ENCODE measurements at places on chromosomes 11 and 22.

DNA sequence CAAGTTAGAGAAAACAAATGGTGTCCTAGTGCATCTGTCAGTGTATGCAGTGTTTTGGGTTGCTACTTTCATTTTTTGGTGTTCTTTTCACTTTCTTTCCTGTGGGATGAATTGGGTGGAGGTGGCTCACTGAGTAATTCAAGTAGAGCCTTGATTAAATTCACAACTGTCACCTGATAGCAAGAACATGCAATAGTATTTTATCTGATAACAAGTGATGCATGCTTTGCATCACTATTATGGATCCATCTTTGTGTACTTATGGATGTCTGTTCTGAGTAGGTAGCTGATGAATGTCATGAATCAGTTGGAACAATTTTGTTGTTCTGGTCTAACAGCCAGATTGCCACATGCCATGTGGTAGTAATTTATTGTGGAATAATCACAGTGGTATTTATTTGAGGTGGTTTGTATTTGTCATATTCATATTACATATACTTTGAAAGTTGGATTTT lies 87.5 kb downstream of the DDX10 start:
- DNase-seq = no peak

- DNase-seq = no peak
Observed at GRCh38 chr22:46057246-46058090, 80.5 kb upstream of the WNT7B start.

DNA sequence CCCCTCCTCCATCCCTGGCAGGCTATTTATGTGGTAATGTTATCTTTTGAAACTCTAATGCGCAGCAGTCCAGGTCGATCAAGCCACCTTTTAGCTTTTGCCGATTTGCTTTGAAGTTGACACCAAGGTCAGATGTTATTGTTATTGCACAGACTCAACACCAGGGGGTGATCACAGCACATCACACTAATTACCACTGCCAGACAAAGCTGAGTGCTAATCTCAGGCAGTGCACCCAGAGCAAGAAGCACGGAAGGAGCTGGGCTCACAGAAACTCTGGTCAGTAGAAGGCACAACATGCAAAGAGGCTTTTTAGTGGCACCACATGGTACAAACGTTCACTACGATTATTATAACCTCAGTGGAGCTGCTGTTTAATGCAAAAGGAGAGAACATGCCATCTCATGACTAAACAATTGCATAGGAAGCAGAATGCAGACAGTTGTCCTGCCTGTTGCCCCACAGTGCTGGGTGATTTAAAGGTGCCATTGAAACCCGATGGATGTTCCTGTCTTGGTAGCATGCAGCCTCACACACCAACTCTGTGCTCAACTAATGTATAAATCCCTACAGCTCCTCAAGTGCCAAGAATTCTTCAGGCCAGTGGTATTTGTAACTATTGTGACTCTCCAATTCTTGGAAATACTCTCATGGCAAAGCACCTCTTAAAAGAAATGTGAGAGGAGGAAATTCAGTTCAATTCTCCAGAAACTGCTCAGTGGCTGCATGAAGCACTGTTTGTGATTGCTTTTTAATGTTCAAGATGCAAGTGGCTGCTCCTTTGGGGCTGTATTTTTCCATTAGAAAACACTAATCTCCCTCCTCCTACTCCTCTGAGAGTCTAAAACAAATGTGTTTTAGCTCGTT lies 353.9 kb upstream of the DDI1 start:
- DNase-seq = peak; percentile 41

DNA sequence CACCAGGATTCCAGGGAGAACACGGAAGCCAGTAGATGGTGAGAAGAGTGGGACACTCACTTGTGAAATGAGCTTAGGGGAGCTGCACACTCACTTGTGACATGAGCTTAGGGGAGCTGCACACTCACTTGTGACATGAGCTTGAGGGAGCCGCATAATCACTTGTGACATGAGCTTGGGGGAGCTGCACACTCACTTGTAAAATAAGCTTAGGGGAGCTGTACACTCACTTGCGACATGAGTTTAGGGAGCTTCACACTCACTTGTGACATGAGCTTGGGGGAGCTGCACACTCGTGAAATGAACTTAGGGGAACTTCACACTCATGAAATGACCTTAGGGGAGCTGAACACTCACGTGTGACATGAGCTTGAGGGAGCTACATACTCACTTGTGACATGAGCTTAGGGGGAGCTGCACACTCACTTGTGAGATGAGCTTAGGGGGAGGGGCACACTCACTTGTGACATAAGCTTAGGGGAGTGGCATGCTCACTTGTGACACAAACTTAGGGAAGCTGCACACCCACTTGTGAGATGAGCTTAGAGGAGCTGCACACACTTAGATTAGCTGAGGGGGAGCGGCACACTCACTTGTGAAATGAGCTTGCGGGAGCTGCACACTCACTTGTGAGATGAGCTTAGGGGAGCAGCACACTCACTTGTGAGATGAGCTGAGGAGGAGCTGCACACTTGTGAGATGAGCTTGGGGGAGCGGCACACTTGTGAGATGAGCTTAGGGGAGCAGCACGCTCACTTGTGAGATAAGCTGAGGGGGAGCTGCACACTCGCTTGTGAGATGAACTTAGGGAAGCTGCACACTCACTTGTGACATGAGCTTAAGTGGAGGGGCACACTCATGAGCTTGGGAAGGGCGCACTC lies 59.0 kb downstream of the NCAPD3 start:
- DNase-seq = no peak

- peak; percentile 25 for DNase-seq
Observed at GRCh38 chr22:30485362-30485988, 13.7 kb upstream of the SEC14L3 start.

- DNase-seq = peak; percentile 92
Observed at GRCh38 chr11:128467610-128468041, 119.7 kb downstream of the ETS1 start.

DNA sequence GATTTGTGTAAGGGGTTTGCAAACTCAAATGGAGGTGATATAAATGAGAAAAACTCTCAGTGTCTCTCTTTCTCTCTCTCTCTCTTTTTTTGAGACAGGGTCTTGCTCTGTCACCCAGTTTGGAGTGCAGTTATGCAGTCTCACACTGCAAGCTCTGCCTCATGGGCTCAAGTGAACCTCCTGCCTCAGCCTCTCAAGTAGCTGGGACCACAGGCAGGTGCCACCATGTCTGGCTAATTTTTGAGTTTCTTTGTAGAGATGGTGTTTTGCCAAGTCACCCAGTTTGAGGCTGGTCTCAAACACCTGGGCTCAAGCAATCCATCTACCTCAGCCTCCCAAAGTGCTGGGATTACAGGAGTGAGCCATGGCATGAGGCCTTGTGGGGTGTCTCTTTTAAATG lies 2.9 kb downstream of the BIRC3 start:
- DNase-seq = no peak

DNA sequence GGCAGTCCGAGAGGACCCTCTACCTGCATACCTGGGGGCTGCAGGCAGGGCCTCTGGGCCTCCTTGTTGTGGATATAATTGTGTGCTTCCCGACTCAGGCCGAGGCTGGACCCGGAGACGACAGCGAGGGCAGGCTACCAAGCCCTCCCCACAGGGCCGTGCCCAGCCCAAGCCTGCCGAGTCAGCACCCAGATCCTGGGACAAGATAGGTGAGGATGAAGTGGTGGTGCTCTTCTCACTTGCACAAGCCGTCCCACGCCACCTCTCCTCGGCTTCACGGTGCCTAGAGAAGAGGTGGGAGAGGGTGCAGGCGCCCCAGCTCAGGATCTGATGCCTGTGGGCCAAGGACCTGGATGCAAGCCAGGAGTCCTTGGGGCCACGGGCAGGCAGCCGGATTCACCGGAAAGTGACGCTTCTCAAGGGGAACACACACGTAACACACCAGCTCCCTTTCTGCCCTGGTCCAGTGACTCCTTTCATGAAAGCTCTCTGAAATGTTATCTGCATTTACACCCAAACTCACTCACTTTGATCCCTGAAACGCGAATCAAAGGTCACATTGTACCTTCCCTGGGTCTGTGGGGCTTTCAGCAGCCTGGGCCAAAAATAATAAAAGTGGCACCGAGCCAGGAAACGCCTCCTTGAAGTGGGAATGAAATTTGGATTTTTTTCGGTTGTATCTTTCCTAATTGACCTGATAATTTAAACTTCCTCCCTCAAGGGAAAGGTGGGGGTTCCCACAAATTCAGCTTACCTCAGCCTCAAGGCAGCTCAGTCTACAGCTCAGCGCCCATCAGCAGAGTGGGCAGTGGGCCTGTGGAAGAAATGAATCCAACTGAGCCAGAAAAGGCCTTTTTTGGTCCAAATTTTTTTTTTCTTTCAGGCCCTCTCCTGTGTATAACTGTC lies 1.1 kb upstream of the GNB1L start:
- DNase-seq = no peak

Data from Panc1 (cell line).